ENCODE measurements at places on chromosomes 7 and 10.

DNA sequence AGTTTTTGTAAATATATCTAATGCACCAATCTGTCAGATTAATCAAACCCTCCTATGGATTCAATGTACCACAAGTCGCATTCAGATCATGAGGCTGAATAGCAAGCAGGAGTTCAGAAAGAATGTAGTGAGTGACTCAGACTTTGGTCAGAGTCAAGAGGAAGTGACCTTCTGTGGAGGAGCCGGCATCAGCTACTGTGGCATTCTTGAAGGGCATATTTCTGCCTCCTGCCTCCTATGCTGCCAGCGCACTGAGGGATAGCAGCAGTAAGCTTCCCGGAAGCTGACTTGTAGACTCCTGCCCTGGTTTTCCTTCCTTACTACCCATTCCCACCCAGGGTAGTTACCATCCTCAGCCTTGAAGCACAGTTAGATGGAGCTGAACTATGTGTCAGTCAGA, 867.5 kb downstream of the NRG3 start:
- no peak for DNase-seq

DNA sequence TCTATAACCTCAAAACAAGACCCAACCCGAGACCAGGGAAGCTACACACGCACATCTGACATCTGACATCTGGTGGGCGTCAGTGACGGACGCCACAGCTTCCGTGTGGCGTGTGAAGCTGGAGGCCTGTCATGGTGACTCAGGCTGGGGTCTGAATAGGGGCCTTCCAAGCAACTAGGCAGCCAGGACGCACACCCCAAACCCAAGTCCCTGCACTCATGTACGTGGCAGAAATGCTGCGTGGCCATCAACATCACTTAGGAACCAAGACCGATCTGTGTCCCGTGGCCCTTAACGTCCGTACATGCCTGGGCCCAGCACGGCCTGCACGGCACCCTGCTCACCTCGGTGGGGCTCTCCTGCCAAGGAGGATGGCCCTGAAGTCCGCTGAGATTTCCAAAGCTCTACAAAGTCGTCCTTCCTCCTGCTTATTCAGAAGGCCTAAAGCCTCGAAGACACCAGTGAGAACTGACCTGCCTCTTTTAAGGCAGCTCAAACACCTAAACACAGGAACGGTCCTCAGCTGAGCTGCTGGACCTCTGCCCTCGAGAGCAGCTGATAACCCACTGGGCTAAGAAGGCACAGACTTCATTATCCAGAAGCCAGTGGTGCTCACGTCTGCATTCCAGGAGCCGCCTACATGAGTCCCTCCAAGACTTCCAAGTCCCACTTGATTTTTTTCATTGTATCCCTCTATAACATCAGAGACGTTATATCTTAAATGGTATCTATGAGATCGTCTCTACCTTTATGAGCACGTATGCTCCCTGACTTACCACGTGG, 82.5 kb downstream of the DIP2C start:
- no peak for DNase-seq

DNA sequence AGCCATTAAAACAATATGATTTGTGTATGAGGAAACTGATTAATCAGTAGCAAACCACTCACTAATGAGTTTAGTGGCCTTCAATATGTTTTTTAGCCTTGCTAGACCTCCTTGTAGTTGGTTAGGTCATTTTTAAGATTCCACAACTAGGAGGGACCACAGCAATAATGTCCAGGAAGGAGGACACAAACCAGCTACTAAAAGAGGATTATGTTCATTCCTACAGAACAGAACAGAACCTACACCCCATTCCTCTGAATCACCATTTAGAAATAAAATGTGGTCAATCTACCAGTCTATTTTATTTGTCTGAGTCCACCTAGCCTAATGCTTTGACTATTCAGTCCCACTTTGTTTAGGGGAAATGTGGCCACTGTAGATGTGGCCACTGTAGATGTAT, 226.3 kb downstream of the GLI3 start:
- no peak for DNase-seq

DNA sequence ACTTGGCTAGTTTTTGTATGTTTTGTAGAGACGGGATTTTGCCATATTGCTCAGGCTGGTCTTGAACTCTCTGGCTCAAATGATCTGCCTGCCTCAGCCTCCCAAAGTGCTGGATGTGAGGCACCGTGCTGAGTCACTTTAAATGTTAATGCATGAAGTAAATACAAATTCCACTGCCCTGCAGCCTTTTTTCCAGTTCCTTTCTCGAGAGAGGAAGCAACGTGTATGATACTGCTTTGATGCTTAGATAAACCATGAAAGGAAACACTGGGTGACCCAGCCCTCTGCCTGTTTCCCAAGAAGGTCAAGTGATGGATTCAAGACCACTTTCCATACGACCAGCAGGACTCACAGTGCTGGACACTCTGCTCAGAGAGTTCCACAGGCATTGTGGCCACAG, 11.3 kb upstream of the MRPS24 start:
- DNase-seq = no peak

GRCh38 chr7:32206987-32207386, 136.8 kb upstream of the PDE1C start:
- DNase-seq = no peak

GRCh38 chr7:55242613-55243012, 122.5 kb upstream of the LANCL2 start:
- DNase-seq = no peak

GRCh38 chr7:132608523-132608922, 32.3 kb upstream of the PLXNA4 start:
- DNase-seq = no peak

DNA sequence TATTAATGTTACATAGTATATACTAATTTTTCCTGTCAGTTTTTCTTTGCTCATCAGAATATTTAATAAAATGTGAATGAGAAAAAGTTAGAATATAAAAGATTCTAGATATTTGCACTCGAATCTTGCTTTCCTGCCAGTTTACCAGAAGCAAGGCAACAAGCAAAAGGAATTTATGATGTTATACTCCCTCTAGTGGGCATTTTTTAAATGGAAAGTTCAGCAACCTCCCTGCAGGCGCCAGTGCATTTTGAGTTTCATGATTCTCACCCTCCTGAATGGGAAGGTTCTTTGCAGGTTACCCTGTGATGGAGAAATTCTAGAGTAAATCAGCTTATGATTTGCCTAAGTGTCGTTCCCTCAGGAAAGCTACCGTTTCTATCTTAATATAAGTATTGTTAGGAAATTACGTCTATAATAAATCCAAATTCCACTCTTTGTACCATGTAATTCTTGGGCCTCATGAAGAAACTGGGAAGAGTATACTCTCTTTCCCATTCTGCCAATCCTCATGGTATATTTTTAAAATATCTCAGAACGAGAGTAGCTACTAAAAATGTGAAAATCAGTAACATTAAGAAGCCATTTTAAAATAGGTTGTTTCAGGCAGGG, 350.0 kb downstream of the CRPPA start:
- DNase-seq = peak; percentile 61

GRCh38 chr7:47191876-47192291, 390.0 kb downstream of the TNS3 start:
- peak; percentile 62 for DNase-seq

DNA sequence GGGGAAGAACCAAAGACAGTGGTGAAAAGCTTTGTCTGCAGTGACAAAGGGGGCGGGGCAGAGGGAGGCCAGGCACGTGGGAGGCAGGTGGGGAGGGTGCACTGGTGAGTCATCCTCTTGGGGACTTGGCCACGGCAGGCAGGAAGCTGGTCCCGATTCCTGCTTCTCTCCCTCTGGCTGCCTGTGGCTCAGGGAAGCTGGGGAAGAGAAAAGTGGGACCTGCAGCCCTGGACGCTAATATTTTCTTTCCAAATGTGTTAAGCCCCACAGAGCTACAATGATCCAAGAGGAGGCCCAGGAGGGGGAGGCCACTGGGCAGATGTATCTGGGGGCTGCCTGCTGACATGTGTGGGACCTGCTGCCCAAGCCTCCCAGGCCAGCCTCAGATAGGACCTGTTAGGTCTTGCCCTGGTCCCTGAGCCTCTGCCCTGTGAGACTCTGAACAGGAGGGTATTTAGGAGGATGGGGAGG, 231.8 kb downstream of the KCNMA1 start:
- DNase-seq = no peak

DNA sequence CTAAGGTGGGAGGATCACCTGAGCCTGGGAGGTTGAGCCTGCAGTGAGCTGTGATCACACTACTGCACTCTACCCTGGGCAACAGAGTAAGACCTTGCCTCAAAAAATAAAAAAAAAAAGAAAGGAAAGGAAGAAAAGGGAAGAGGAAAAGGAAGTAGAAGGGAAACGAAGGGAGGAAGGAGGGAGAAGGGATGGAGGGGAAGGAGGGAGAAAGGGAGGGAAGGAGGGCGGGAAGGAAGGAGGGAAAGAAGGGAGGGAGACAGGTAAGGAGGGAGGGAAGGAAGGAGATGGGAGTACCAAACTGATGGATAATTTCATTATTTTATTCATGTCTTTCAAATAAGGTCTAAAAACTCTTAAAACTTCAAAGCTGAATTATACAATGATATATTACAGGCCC, 106.3 kb downstream of the KMT2C start:
- DNase-seq = no peak

DNA sequence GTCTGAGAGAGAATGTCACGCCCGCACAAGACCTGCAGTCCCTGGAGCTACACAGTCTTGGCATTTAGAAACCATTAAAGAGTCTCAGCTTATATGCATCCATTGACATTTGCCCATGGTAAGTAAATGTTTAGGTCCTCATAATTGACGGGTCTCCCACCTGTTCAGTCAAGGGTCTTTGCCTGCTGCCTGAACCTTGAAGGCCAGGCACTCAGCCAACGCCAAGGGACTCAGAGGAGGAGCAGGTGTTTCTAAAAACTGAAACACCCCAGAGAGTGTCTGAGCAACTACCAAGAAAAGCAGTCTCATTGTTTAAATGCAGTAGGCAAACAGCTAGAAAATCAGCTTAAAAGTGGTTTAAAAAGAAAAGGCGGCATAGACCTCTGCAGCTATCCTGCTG, 264.7 kb upstream of the AKR1E2 start:
- DNase-seq = no peak

DNA sequence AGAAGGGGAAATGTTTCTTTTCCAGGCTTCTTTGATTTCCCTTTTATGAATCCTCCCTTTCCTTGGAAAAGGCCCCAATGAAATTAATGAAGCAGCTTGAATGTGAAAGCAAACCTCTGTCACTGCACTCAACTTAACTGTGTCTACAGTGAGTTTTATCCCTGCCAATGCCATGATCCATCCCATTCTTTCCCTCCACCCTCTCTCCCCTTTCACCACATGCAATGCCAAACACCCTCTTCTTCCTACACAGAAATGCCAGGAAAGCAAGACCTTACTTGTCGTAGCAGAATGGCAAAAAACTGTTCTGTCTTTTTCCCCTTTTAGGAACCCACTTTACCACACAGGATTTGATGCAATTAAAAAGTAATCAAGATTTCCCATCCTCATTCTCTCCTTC, 47.3 kb upstream of the TRIL start:
- no peak for DNase-seq
